Retina (tissue), 1 donor: ENCODE measurements at places on chromosomes 7 and 10.
A peak's percentile ranks its signal among the peaks of the same experiment; 100 is the strongest.

GRCh38 chr7:129123510-129123857, 21.0 kb upstream of the TSPAN33 start:
- no peak for DNase-seq

- DNase-seq: no peak
Observed at GRCh38 chr7:157554393-157555238, 217.8 kb downstream of the DNAJB6 start.

GRCh38 chr7:104133238-104133637, 74.6 kb downstream of the ORC5 start:
- DNase-seq: no peak

GRCh38 chr10:110647136-110647430, 2.9 kb downstream of the RBM20 start:
- no peak for DNase-seq

DNA sequence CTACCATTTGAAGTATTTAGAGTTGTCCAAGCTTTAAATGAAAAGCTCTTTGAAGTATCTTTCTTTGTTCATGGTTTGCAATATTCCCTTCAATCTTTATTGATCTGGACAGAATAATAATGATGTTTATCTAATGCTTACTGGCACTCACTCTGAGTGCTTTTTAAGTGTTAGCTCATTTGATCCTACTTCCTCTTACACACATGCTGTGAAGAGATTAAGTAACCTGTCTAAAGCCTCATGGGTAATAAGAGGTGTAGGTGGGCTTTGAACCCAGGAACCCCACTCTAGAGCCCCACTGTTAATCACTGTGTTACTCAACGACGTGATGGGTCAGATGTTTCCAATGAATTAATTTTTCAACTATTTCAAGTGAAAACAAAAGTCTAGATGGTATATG, 31.1 kb upstream of the ADD3 start:
- no peak for DNase-seq

GRCh38 chr7:140247559-140247958, 70.8 kb upstream of the KDM7A start:
- no peak for DNase-seq

DNA sequence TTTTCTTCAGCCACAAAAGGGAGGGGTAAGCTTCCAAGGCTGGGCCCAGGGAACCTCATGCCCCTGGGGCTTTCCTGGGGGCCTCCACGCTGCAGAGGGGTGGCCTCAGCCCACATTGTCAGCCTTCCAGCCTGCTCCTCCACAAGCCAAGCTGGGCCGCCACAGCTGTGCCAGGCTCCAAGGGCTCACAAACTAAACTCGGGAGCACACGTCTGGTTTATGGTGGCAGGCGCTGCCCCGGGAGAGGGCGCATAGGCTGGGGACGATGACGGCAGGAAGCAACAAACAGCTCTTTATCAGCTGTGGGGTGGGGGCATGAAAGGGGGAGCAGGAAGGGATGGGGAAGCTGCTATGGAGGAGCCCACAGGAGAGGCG, 6.3 kb upstream of the CDH23 start:
- DNase-seq: no peak

DNA sequence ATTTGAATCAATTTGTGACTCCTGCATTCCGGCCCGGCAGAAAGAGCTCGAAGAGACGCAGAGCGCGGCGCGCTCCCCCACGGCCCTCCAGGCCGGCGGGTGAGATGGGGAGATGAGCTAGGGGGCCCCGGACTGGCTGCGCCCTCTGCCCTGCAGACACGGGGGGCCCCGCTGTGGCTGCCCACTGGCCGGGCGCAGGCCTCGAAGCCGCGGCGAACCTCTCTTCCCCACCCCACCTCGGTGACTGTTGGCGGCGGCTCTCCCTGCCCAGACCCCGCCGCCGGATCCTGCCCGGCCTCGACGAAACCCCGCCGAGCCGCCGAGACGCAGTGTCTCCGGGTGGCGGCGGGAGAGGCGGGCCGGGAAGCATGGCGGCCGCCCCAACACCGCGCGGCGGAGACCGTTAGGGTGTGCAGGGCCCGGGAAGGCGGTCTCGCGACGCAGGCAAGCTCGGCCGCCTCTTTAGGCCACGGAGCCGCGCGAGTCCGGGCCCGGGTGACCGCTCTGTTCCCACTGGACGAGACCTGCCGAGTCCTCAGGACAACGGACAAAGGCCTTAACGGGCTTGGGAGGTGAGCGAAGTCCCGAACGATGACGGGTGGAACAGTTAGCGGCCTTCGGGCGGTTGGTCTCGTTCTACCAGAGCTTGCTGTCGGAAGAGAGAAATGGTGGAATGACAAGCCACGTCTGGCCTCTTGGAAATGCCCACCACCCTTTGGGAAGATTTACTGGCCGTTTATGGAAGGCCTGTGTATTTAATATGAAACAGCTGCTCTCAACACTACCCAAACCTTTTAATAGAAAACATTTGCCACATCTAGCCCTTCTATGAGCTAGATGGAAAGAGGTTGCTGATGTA, 24.3 kb downstream of the NUP42 start:
- DNase-seq: peak; percentile 89

DNA sequence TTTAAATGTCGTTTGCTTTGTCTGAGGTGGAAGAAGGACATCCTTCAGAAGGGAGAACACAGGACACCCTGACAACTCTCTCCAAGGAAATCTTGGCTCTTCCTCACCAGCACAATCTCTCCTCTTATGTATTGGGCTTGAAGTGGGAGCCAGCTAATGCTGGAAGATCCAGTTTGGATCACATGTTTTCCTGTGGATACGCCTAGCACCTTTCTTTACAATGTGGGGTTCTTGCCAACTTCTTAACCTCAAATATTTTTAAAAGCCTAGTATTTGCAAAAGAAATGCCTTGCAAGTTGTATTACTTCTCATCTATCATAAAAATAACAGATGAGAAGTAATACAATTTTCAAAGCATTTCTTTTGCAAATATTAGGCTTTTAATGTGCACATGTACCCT, 76.4 kb downstream of the FRMD4A start:
- DNase-seq: no peak

- DNase-seq: peak; percentile 61
Observed at GRCh38 chr7:3272691-3273141, 28.3 kb upstream of the SDK1 start.

DNA sequence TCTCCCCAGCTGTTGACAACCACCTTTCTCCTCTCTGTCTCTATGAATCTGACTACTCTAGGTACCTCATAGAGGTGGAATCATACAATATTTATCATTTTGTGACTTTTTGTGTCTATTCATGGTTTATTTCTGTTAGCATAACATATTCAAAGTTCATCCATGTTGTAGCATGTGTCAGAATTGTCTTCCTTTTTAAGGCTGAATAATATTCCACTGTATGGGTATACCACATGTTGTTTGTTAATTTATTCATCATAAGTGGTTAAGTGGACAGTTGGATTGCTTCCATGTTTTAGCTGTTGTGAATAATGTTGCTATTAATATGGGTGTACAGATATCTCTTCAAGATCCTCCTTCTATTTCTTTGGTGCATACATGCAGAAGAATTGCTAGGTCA, 69.9 kb upstream of the COMTD1 start:
- no peak for DNase-seq

DNA sequence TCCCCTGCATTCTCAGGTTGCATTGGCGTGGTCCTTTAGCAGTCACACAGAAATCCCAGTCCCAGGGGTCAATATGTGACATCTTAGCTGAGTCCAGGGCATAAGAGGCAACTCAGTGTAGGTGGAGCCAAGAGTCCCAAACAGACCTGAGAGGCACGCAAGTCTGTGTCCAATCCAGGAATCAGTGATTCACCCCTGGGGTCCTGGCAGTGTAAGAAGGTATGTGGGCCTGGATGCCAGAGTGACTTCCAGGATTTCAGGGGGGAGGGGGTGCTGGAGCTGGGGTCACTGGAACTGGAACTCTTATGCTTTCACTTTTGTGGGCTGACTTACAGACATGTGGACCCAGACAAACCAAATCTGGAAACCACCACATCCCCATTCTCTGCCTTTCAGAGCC, 26.8 kb downstream of the FRMPD2 start:
- no peak for DNase-seq

GRCh38 chr7:50775836-50776235, 6.9 kb downstream of the GRB10 start:
- DNase-seq: no peak

GRCh38 chr10:94383530-94383929, 18.8 kb upstream of the TBC1D12 start:
- DNase-seq: no peak

- no peak for DNase-seq
Observed at GRCh38 chr7:15459018-15459615, 102.7 kb downstream of the AGMO start.

GRCh38 chr10:119207713-119208552, 562 bp downstream of the GRK5 start:
- peak; percentile 92 for DNase-seq
